ENCODE measurements at places on chromosomes 7 and 10. TPM values are rescaled to one million over a fixed set of nuclear protein-coding genes. Genes with fewer than 3 reads are reported as not detected.

SPDYE5 gene
- not detected for total RNA-seq

PSTK gene
- 5.8 TPM for total RNA-seq

HMX3 gene
- not detected for total RNA-seq

PARD3 gene
- total RNA-seq: 0.46 TPM

AKR1C4 gene
- total RNA-seq: not detected
